Activated T-cell treated with anti-CD3 and anti-CD28 coated beads for 24 hours (primary cell): ENCODE measurements at places on chromosomes 16 and 17.

- DNase-seq: no peak
These were observed 3.8 kb downstream of the ARSG start for GRCh38 chr17:68295086-68295485.

DNA sequence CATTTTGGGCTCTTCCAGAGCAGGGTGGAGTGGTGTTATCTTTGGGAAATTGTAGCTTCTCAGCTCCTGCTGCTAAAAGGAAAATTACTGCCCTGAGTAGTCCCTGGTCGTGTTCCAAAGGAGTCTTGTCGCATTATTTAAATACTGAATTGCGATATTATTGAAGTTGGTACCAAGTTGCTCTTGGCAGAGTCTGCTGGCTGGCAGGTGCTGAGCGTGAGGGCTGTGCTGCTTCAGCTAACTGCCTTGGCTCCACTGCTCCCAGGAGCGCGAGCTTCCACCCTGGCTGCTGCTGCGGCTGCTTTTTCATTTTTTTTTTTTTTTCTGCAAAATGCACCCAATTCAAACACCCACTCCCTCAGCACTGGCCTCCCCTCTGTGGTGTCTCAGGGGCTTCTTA, 289.8 kb downstream of the MAF start:
- no peak for DNase-seq

GRCh38 chr17:49393491-49394255, 21.0 kb downstream of the PHB1 start:
- DNase-seq: no peak

DNA sequence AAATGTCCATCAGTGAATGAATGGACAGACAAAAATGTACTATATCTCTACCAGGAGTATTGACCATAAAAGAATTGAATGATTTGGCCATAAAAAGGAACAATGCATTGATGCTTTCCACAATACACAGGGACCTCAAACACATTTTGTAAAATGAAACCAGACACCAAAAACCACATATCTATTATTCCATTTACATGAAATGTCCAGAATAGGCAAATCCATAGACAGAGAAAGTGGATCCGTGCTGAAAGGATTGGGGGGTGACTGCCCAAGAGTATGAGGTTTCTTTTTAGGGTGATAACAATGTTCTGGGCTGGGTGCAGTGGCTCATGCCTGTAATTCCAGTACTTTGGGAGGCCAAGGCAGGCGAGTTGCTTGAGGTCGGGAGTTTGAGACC, 6.9 kb upstream of the LITAF start:
- no peak for DNase-seq

DNA sequence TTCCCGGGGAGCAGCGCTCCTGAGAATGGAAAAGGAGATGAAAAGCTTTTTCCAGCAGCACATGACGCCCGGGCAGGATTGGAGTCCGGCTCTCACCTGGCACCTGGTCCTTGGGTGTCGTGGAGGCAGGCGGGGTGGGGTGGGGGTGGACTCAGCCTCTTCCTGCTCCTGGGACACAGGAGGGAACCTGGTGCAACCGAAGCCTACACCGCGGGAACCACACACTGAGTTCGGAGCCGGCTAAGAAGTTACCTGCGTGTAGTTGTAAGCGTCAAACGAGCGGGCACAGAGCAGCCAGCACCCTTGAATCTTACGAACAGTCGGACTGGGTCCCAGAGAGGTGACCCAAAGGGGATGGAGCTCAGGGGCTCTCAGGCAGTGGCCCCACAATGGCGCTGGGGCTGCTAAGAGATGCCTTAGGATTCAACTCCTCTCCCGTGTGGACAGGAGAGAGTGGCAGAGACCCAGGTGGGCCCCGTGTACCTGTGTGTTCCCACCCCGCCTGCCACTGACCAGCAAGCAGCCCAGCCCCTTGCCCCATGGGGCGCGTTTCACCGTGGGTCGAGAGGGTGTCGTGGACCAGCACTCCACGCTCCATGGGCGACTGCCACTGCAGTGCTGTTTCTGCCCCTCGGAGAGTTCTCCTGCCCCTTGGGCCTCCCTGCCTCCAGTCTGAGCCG, 105.8 kb upstream of the METRNL start:
- DNase-seq: no peak

GRCh38 chr16:87661561-87661960, 59.3 kb downstream of the JPH3 start:
- peak; percentile 2 for DNase-seq

GRCh38 chr17:16878084-16878483, 93.8 kb downstream of the TNFRSF13B start:
- no peak for DNase-seq

GRCh38 chr17:41684035-41684434, 4.7 kb upstream of the EIF1 start:
- DNase-seq: no peak

- DNase-seq: no peak
These were observed 11.2 kb upstream of the ERN2 start for GRCh38 chr16:23724096-23724784.
